ENCODE measurements at places on chromosomes 1 and 21. TPM values are rescaled to one million over a fixed set of nuclear protein-coding genes. Genes with fewer than 3 reads are reported as not detected.

DNA sequence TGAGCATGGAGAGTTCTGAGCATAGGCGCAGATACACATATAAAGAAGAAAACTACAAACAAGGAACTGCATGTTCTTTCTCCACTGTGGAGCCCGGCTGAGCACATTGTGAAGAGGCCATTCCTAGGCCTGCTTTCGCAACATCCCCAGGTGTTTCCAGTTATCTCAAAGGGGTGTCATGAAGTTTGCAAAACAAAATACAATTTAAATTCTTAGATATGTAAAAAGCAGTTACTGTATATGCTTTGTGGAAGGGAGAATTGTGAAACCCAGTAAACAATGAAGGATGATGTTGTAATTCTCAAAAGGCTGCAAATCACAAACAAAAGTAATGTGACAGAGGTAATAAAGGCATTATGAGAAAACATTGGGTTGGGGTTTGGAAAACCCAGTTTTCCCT lies 98.6 kb upstream of the ZNF644 start:
- no peak overlapping the region for H3K4me3 ChIP-seq
- no peaks in the 10 kb centered on the region for H3K27me3 ChIP-seq
- no peaks in the 10 kb centered on the region for H3K36me3 ChIP-seq
- DNase-seq = no peak
- peaks cover 15% of the 10 kb centered on the region for H3K4me1 ChIP-seq
- no peak overlapping the region for H3K27ac ChIP-seq

- H3K27ac ChIP-seq = no peak overlapping the region
- H3K27me3 ChIP-seq = no peaks in the 10 kb centered on the region
- peaks cover 8% of the 10 kb centered on the region for H3K4me1 ChIP-seq
- H3K4me3 ChIP-seq = no peak overlapping the region
- no peak for DNase-seq
- peaks cover 45% of the 10 kb centered on the region for H3K36me3 ChIP-seq
These were observed 69.6 kb downstream of the PGM1 start for GRCh38 chr1:63662841-63663240.

DNA sequence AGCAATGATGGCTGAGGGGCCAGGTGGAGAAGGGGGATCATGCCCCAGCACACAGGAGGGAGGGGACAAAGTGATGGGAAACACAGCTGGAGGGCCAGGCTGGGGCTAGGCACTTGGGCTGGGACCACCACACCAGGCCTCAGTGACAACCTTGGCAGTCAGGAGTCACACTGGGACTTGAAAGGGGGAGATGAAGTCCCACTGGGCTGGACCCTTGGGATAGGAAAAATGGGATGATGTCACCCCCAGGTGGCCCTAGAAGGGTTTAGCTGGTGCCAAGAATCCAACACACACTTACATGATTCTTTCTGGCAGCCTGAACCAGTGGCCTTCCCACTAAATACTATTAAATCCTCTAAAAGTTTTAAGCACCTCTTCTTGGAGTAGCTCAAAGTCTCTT lies 17.1 kb downstream of the ZBTB17 start:
- no peak overlapping the region for H3K4me3 ChIP-seq
- no peaks in the 10 kb centered on the region for H3K27me3 ChIP-seq
- DNase-seq = no peak
- peaks cover 4% of the 10 kb centered on the region for H3K36me3 ChIP-seq
- peaks cover 94% of the 10 kb centered on the region for H3K4me1 ChIP-seq

Gene TSPEAR
- total RNA-seq = not detected

DNA sequence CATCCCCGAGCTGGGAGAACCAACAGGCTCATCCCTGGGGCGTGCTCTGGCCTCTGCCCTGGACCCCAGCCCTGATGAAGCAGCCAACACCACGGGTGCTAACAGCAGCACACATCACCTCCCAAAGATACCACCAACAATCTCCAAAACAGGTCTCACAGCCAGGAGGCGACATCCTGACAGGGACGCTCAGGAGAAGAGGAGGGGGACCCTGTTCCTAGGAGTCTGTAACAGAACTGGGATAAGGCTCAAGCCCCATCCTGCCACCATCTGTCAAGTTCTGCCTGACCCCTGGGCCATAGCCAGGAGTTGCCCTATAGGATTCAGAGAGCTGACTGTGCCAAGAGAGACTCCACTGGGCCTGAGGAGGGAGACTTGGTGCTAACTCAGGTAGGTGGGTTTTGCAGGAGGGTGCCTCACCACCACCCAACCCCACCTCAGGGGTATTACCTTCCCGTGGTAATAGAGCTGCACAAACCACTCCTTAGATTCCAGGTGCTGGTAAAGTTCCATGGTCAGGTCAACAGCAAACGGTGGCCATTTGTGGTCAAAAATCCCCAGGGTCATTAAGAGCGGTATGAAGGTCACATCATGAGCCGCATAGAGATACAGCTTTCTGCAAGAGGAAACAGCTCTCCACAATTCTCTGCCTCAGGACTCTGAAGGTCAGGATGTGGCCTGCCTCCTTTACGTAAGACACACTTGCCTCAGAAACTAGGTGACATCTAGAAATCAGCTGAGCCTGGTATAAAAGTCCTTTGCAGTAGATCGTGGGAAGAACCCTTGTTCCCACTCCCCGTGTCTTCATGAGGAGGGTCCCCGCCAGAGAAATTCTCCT lies 22.3 kb downstream of the ACP6 start:
- peaks cover 10% of the 10 kb centered on the region for H3K36me3 ChIP-seq
- peak; percentile 51 for DNase-seq
- H3K4me1 ChIP-seq = peaks cover 39% of the 10 kb centered on the region
- H3K4me3 ChIP-seq = no peak overlapping the region

Gene L1TD1
- not detected for total RNA-seq

Gene OR2T33
- total RNA-seq = not detected

Gene CRNN
- not detected for total RNA-seq

GRCh38 chr1:162003061-162003829 lies 20.4 kb downstream of the OLFML2B start:
- DNase-seq = no peak
- H3K27me3 ChIP-seq = no peaks in the 10 kb centered on the region

DNA sequence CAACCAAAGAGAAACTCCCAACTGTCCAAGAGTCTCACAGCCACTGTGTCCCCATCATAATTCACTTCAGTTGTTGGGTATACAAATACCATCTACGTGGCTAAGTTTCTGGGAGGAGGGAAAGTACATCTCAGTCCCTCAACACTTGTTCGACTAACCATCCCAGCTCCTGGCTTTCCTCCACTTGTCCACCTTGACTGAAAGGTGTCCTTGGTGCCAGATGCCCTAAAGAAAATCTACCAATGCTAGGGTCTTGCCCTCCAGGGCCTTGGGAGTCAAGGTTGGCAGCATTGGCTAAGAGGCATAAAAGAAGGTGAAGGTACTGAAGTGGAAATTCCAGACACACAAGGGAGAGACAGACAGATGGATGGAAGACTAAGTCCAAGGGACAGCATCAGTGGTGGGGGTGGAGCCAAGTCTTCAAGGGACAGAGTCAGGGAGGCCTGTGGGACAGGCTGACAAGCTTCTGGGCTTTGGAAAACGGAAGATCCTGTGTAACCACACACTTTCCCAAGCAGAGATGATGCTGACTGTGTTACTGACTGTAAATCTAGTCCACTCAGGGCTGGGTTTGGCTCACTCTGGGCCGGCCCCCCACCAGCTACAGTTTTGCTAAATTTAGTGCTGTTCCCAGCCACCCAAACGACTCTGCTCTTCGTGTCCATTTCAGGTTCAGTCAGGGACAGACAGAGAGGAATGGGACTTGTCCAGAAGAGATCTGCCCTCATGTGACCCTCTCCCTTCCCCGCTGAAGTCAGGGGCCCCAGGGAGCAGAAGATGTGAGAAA lies 60.1 kb downstream of the CD34 start:
- peaks cover 69% of the 10 kb centered on the region for H3K4me1 ChIP-seq
- H3K4me3 ChIP-seq = no peak overlapping the region
- no peak overlapping the region for H3K27ac ChIP-seq

Gene SPRR2A
- not detected for total RNA-seq

GRCh38 chr1:206890125-206891060 lies 6.8 kb upstream of the IL24 start:
- peak; percentile 57 for DNase-seq
- H3K27ac ChIP-seq = peak overlapping the region; percentile 64
- H3K36me3 ChIP-seq = no peaks in the 10 kb centered on the region

- peaks cover 2% of the 10 kb centered on the region for H3K27me3 ChIP-seq
- no peaks in the 10 kb centered on the region for H3K36me3 ChIP-seq
- DNase-seq = no peak
- H3K4me3 ChIP-seq = no peak overlapping the region
These were observed 44.7 kb upstream of the POFUT2 start for GRCh38 chr21:45332415-45332814.

GRCh38 chr1:175826705-175827104 lies 83.3 kb upstream of the TNR start:
- DNase-seq = no peak
- no peak overlapping the region for H3K27ac ChIP-seq
- no peaks in the 10 kb centered on the region for H3K36me3 ChIP-seq
- no peaks in the 10 kb centered on the region for H3K4me1 ChIP-seq
- H3K27me3 ChIP-seq = peaks cover 10% of the 10 kb centered on the region

GRCh38 chr1:54944610-54945392 lies 35.6 kb upstream of the TMEM61 start:
- H3K27me3 ChIP-seq = peaks cover 2% of the 10 kb centered on the region
- no peak overlapping the region for H3K4me3 ChIP-seq
- no peaks in the 10 kb centered on the region for H3K36me3 ChIP-seq
- H3K4me1 ChIP-seq = peaks cover 3% of the 10 kb centered on the region

- H3K36me3 ChIP-seq = no peaks in the 10 kb centered on the region
- no peak overlapping the region for H3K27ac ChIP-seq
- H3K27me3 ChIP-seq = no peaks in the 10 kb centered on the region
- H3K4me3 ChIP-seq = no peak overlapping the region
- DNase-seq = no peak
These were observed 4.5 kb upstream of the KLF17 start for GRCh38 chr1:44114098-44114497.

Gene ADAMTS1
- not detected for total RNA-seq

Gene PTGS2
- 1.8 TPM for total RNA-seq

Gene TLCD4
- total RNA-seq = 0.12 TPM

GRCh38 chr1:54608566-54609230 lies 14.6 kb downstream of the FAM151A start:
- H3K36me3 ChIP-seq = no peaks in the 10 kb centered on the region
- no peaks in the 10 kb centered on the region for H3K27me3 ChIP-seq
- DNase-seq = no peak
- H3K4me3 ChIP-seq = no peak overlapping the region
- no peak overlapping the region for H3K27ac ChIP-seq

DNA sequence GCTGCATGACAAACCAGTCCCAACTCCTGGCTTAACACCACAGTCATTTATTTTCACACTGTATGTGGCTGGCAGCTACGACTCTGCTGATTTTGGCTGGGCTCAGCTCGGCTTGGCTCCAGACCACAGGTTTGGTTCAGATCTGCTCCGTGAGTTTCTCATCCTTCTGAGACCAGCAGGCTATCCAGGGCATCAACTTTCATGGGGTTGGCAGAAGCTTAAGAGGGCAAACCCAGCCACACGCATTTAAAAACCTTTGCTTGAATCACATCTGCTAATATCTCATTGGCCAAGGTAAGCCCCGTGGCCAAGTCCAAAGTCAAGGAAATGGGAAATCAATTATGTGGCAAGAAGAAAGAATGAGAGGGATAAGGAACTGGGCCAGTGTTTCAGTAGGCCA lies 574.2 kb downstream of the MATN1 start:
- no peak overlapping the region for H3K4me3 ChIP-seq
- no peaks in the 10 kb centered on the region for H3K4me1 ChIP-seq
- no peak overlapping the region for H3K27ac ChIP-seq
- DNase-seq = no peak
- H3K36me3 ChIP-seq = no peaks in the 10 kb centered on the region
- peaks cover 13% of the 10 kb centered on the region for H3K27me3 ChIP-seq

DNA sequence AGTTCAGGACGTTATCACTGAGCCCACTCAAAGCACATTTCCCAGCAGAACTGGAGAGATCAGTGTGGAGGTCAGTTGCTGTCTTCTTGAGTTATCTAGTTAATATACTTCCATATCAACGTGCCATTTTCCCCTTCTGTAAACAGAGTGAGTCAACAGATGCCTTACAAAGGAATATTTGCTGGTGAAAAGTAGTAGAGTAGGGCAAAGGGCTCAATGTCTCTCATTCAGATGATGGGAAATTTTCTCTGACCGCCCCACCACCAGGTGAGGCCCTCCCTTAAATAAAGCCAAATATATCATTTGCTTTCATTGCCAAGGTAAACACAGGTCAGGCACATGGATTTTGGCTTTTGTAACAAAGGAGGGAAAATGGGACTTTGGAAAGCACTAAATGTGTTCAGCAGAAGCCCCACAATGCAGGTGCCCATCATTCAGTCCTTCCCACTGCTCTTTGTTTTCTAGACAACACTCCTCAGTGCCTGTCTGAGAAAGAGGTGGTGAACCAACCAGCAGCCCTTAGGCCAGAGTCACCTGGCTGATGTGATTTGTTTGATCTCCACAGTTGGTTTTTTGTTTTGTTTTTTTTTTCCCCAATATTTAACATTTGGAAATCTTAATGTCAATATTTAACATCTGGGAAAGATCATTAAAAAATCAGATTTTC lies 40.5 kb upstream of the SAMD13 start:
- no peaks in the 10 kb centered on the region for H3K4me1 ChIP-seq
- H3K36me3 ChIP-seq = no peaks in the 10 kb centered on the region

DNA sequence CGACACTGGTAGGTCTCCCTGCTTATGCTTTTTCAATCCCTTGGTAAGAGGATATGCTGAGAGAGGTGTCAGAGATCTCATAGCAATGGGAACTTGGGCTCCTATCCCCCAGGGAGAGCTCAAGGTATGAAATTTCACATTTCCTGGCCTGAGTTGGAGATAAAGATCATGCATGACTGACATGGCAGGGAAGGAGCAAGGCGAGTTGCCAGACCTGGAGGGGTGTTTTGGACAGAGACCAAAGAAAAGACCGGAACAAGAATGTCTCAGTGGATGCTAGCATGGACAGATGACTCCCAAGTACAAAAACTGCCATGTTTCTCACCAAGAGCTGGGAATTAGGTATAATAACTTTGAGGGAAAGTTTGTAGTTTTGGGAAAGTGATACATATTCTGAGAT lies 334.1 kb upstream of the B3GALT2 start:
- H3K27ac ChIP-seq = no peak overlapping the region
- H3K27me3 ChIP-seq = no peaks in the 10 kb centered on the region
- no peaks in the 10 kb centered on the region for H3K36me3 ChIP-seq
- H3K4me1 ChIP-seq = peaks cover 6% of the 10 kb centered on the region
- H3K4me3 ChIP-seq = no peak overlapping the region

DNA sequence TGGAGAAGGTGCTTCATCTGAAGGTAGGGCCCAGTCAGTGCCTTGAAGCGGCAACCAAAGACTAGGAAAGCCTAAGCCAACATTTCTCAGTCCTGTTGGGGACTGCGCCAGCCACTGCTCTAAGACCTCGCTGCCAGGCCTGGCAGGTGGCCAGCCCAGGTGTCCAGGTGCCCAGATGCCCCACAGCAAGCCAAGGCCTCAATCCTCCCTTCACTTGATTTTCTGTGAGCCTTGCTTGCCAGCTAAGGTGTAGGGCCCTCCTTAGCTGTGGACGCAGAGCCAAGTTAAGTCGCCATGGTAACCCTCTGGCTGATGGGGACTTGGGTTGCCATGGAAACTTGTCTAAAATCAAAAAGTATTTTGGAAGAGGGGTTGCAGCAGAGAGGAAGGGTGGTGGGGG lies 135.0 kb downstream of the NAV1 start:
- peaks cover 2% of the 10 kb centered on the region for H3K4me1 ChIP-seq
- H3K27ac ChIP-seq = no peak overlapping the region
- H3K36me3 ChIP-seq = no peaks in the 10 kb centered on the region
- no peak for DNase-seq
- H3K27me3 ChIP-seq = peaks cover 2% of the 10 kb centered on the region
